ENCODE measurements at places on chromosomes 3 and 15.
A peak's percentile ranks its signal among the peaks of the same experiment; 100 is the strongest.

- no peak for DNase-seq
These were observed 555.8 kb upstream of the ALCAM start for GRCh38 chr3:104810896-104811295.

GRCh38 chr15:59701880-59702279 is 12.8 kb upstream of the BNIP2 start:
- no peak for DNase-seq

- DNase-seq = peak; percentile 86
These were observed 55.6 kb downstream of the SMAD3 start for GRCh38 chr15:67120839-67121643.

GRCh38 chr3:9508781-9509180 is 44.8 kb downstream of the LHFPL4 start:
- DNase-seq = no peak

GRCh38 chr3:144820726-144821125 is 849.1 kb downstream of the DIPK2A start:
- DNase-seq = no peak

GRCh38 chr15:68298882-68299381 is 21.4 kb downstream of the FEM1B start:
- DNase-seq = no peak

DNA sequence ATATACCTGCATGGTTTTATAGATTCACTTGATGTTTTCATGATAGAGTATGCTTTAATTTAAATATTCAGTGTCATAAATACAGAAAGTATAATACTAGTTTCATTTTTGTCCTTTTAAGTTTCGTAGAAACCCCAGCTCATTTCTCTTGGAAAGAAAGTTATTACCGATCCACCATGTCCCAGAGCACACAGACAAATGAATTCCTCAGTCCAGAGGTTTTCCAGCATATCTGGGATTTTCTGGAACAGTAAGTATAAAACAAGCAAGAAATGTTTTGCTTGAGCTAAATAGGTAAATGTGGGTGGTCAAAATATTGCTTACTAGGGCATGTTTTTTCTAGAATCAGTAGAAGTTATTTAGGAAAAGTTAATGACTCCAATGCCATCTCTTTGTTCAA is 106.4 kb downstream of the TP63 start:
- DNase-seq = no peak

GRCh38 chr15:93454788-93455187 is 365.8 kb upstream of the RGMA start:
- no peak for DNase-seq

GRCh38 chr3:38655708-38656300 is 6.3 kb upstream of the SCN5A start:
- DNase-seq = no peak

- DNase-seq = no peak
These were observed 97.3 kb downstream of the XXYLT1 start for GRCh38 chr3:195173657-195174056.

- no peak for DNase-seq
These were observed 314.2 kb upstream of the CBLB start for GRCh38 chr3:106182950-106183511.

GRCh38 chr3:150913133-150913922 is 8.1 kb upstream of the MINDY4B start:
- DNase-seq = peak; percentile 53

DNA sequence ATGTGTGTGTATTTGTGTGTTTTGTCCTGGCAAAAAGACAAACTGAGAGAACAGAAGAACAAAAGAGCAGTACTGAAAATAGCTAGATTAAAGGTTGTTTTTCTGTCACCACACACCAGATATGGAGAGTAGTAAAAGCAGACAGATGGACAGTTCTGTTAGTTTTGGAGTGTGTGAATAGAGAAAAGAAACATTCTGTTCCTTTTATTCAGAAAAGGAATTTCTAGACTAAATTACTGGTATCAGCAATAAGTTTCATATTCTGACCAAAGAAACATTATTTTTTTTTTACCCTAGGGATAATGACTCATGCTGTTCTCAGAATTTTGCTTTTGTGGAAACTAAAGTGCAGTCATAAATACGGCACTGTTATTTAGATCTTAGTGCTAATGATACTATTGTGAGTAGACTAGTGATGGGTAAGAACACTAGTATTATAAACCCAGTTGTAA is 32.9 kb downstream of the PIK3CA start:
- no peak for DNase-seq

- DNase-seq = peak; percentile 30
These were observed 177.2 kb downstream of the CBLB start for GRCh38 chr3:105691633-105692032.

GRCh38 chr15:40878785-40879184 is 4.8 kb upstream of the RHOV start:
- DNase-seq = no peak

- DNase-seq = no peak
These were observed 23.7 kb upstream of the HERC1 start for GRCh38 chr15:63857461-63857856.

GRCh38 chr3:58577269-58577821 is at the start of gene FAM107A:
FAM107A (minus strand) TSS chr3:58577391; CDS start chr3:58569860, 7,531 bp downstream.
- peak; percentile 51 for DNase-seq

GRCh38 chr15:68232937-68233336 is 3.4 kb upstream of the CLN6 start:
- no peak for DNase-seq

DNA sequence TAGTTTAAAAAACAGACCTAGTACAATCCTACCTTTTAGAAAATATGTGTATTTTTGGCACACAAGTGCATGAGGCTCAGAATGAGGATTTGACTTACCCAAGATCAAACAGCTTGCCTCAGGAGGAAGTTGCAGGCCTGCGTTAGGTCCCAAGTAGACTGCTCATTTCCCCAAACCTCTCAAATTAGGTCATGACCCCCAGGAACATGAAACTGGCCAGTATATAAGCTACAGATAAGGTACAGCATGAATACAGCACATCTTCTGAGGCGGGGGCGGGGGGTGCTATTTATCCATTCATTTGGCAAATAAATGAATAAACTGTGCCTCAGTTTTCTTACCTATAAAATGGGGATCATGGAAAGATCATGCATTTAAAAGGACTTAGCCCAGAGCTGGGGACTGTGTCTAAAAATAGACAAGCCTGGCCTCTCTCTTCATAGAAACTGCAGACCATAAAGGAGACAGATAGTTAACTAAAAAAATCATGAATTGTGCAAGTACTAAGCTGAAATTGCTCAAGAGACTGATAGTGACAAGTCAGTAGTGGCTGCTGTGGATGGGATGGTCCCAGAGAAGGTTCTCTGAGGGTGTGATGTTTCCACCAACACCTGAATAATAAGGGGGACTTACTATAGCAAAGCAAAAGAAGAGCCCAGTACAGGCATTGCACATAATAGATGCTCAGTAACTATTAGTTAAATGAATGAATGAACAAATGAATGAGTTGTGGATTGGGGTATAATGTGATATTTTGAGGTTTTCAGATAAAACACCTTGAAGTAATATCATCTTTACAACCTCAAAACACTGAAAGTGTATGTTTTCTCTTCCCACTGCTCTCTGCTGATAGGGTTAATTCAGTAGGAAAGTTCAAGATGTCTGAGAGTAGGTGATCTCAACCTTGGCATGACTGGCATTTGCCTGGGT is 258.5 kb upstream of the PROK2 start:
- DNase-seq = no peak

GRCh38 chr3:57983734-57984518 is 24.3 kb upstream of the FLNB start:
- no peak for DNase-seq

DNA sequence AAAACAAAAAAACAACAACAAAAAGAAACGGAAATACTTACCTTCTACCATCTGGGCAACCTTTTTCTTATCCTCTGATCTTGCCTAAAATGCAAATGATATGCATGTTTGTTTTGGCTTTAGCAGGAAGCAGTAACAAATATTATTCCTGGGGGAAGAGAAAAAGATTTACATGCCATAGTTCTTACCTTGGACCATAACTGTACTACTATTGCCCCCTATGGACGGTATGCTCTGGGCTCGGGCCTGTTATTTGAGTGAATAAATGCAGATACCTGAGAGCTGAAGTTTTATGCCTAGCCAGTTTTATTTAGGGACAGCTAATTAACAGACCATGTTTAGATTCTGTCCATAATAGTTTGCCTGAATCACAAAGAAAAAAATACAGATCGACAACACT is 12.6 kb upstream of the STARD5 start:
- no peak for DNase-seq

GRCh38 chr3:22063500-22063899 is 312.5 kb upstream of the ZNF385D start:
- no peak for DNase-seq

DNA sequence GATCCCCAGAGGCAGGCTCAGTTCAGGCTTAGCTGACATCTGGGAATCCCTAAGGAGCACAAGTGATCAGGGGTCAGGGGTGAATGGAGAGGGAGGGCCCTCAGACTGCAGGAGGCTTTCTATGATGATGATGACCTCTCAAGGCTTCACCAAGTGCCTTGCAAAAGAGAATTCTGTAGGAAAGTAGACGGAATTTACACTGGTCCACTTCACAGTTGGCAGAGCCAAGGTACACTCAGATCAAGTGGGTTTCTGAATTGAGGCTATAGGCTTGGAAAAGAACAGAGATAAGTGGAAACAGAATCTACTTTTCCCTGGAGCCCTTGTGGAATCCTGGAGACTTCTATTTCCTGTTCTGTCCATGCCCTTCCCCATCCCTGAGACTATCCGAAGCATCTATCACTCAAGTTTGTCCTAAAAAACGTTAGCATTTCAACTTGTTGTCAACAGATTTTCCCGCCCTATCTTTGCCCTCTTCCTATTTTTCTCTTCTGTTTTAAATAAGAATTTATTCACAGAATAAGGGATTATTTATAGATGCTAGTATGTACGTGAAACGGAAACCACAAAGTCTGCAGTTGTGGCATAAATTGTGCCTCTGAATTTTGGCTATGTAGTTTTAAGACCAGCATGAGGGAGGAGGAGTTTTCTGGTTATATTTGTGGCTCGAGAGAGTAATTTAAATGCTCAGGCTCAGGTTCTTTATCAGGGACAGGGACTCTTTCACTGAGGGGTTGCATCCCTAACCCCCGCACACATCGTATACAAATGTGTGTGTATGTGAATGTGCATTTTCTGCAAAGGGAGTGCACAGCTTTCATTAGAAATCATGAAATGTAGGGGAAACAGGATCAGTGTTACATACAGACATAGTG is 12.8 kb downstream of the GCSAM start:
- no peak for DNase-seq

- peak; percentile 22 for DNase-seq
These were observed 25.1 kb downstream of the ACAA1 start for GRCh38 chr3:38111696-38112377.

- DNase-seq = peak; percentile 65
These were observed 7.9 kb downstream of the KIF7 start for GRCh38 chr15:89647191-89647851.

- no peak for DNase-seq
These were observed 10.9 kb downstream of the GNB5 start for GRCh38 chr15:52180196-52180835.

DNA sequence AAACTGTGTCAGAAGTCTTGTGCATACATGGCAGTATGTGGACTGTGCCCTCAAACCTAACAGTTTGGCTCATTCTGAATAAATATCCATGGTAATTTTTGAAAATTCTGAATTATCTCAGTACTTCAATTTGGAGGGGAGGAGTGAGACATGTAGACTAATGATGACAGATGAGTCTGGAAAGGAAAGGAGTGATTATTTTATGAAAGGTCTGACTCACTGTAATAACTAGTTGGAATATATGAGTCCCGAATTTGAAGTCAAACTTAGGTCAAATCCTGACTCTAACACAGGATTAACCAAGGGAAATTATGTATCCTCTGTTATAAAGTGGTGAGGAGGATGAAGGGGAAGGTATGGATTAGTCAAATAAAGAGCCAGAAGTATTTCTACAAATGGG is 38.6 kb downstream of the SUCNR1 start:
- DNase-seq = no peak

GRCh38 chr3:88987776-88988175 is 119.6 kb upstream of the EPHA3 start:
- no peak for DNase-seq

DNA sequence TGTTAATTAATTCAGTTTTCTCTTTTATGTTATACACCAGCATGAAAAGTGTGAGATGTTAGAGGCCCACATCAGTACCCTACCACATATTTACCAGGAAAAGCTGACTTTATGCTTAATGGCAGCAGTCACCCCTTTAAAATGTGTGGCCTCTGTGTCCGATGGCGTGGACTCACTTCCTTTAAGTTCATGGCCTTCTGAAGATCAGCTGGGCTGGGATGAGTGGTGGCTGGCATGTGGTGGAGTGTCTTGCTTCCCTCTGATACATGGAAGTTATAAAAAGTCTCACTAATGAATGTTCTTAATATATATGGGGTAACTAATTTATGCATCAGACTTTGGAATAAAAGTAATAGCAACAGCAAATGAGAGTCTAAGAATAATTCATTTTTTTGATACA is 32.1 kb downstream of the PPARG start:
- no peak for DNase-seq

DNA sequence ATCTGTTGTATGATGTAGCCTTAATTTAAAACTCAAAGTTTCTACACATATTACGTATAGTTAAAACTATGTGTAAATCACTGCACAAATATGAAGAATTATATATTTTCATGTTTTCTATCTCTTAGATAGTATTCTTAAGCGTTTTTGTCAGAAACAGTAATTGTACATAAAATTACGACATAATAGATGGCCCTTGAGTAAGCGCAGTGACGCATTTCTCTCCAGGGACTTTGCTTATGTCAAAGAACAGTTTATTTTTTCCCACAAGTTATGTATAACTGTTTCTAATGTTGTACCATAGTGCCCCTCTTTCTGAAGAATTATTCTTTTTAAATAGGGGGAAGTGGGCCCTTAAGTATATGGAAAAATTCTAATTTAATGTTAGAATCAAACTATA is 934.0 kb downstream of the VGLL3 start:
- DNase-seq = no peak

DNA sequence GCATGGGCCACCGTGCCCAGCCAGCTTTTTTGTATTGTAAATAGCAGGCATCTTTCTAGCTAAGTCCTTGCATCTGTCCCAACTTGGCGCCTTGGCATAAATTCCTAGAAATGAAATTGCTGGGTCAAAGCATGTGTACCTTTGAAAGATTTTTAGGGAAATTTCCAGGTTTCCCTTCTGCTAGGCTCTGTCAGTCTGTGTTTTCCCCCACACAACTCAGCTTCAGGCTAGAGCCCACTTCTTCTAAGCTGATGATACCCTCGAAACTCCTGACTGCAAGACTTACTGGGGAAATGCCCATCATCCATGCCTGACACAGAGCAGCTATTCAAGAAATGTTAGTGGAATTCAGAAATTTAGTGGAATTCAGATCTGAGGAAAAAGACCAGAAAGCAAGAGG is 10.8 kb upstream of the RPL32 start:
- DNase-seq = no peak

- no peak for DNase-seq
These were observed 95.1 kb downstream of the RPL39L start for GRCh38 chr3:187044206-187044605.
